Smooth muscle cell of trachea (primary cell): ENCODE measurements at places on chromosomes 5 and 9. TPM values are rescaled to one million over a fixed set of nuclear protein-coding genes. Genes with fewer than 3 reads are reported as not detected.

Gene SPATA31C1
- total RNA-seq, result not detected in 2 replicates

Gene CFAP157
- 0.17 TPM in 1 of 2 replicates, not detected in the other for total RNA-seq

Gene BTNL3
- total RNA-seq, result not detected in 2 replicates

Gene KIF27
- 2.3 and 3.8 TPM in 2 replicates for total RNA-seq
